ENCODE measurements at places on chromosomes 1 and 21. TPM values are rescaled to one million over a fixed set of nuclear protein-coding genes. Genes with fewer than 3 reads are reported as not detected.
A peak's percentile ranks its signal among the peaks of the same experiment; 100 is the strongest.

DNA sequence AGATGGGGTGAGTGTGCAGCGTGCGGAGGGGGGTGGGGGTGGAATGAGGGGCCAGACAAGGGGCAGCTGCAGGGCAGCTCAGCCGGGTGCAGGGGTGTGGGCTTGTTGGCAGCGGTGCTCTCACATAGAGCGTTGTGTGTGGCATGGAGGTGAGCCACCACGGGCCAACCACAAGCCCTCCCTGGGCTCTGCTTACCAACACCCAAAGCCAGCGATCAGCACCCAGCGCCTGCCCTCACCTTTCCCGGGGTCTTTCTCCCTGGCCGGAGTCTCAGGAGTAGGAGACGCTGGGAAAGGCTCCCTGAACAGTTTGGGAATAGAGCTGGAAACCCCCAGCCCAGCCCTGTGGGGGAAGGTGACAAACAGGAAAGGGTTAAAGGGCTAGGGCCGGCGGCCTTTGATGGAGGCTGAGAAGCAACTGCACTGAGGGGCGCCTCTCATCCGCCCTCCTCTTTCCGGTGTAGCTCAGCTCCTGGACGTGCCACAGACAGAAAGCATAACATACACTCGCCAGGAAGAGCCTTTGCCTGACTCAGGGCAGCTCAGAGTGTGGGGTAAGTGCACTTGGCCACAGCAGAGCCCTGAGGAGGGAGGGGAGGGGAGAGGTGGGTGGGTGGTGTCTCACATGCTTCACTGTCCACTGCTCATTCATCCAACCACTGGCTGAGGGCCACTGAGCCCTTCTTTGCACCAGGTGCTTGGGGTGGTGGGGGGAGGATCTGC, 577 bp downstream of the IKBKE start:
- peak; percentile 36 for DNase-seq

DNA sequence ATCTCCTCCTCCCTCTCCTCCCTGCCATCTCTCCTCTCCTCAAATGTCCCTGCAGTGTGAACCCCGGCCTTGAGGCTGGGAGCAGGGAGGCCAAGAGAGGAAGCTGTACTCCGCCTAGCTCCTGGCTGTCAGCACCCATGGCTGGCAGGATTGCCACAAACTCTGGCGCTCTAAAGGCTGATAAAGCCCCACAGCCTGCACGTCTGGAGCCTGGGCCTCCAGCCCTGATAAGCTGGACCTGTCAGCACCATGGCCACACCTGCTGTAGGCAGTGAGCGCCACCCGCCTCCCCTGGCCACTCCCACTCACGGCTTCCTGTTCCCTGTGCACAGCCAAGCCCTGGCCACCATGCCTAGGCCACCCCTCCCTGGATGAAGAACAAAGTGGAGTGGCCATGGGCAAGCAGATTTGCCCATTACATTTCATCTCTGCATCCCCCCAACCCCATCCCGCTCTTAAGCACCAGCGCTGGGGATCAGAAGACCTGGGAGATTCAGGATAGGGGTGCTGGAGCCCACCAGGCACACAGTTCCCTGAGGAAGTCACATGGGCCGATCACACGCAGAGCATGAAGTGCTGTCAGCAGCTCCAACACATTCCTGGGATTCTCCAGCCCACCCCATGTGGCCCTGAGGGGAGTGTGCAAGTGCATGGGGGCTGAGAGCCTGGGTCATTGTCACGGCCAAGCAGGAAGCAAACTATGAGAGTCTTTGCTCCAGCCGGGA, 24.2 kb upstream of the NPPB start:
- peak; percentile 58 for DNase-seq

GRCh38 chr1:245409341-245410195, 254.8 kb downstream of the KIF26B start:
- DNase-seq, result no peak

DNA sequence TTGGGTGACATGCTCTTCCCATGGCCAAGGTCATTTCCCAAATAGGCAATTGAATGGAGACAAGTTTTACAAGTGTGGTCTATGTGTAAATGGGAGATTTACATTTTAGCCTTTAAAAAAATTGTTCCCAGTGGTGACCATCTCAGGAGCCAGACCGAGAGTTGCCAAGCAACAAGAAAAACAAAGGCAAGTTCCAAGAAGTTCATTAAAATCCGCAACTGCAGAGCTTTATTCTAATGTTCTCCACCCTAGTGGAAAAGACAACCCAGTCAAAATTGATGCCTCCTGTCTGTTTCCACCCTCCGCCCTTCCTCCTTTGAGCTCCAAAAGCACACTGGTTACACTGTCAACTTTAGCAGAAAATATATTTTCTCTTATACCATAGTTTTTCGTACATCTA, 33.2 kb upstream of the CD55 start:
- peak; percentile 47 for DNase-seq

GRCh38 chr1:232170909-232171308, 459.0 kb downstream of the SIPA1L2 start:
- DNase-seq, result no peak

- DNase-seq, result no peak
These were observed 42.4 kb upstream of the CLDN14 start for GRCh38 chr21:36522219-36522808.

- DNase-seq, result no peak
These were observed 44.6 kb downstream of the CD247 start for GRCh38 chr1:167473761-167474160.

- peak; percentile 63 for DNase-seq
These were observed 5.9 kb downstream of the SELENON start for GRCh38 chr1:25805863-25806225.

GRCh38 chr1:244237445-244237844, 186.4 kb downstream of the ZBTB18 start:
- DNase-seq, result no peak

GRCh38 chr21:34243562-34243961, 120.2 kb upstream of the KCNE2 start:
- DNase-seq, result no peak

DNA sequence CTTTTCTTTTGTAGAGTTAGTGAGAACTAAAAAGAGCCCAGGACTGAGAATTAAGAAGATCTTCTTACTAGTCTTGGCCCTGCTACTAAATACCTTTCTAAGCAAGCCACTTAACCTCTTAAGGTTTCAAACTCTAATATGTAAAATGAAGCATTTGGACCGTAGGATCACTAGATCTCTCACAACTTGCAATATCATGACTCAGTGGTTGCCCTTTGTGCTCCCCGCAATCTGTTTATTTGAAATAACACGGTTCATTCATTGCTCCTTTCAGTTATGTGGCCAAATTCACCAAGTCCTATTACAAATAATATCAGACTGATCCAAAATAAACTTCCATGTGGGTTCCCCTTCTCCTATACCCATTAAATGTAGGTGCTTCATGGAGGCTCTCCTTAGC, 10.8 kb downstream of the PALMD start:
- no peak for DNase-seq

DNA sequence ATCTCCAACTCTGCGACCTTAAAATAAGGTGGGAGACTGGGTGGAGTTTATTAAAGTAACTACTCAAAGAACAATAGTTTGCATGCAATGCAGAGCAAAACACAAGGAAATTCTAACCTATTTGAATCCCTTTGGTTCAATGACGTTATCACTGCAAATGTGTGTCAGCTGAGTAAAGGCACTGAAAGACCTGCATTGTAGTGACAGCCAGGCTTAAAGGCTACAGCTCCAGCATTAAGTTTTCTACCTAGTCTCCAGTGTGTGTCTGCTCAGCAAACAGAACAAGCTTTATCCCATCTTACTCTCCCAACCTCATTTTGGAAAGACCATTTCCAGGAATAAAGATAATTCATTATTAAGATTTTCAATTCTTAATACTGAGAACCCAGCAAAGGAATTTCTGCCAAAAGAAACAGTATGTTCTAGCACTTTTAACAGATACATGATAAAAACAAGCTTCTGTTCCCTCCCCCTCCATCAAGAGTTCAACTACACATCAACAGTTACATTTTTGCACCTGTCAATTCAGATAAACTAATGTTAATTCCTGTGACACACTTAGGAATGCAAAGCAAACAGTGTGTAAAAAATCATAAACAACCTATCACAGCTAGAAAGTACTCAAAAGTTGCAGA, 14.2 kb downstream of the PTP4A2 start:
- DNase-seq, result no peak

GRCh38 chr1:86137436-86137835, 19.1 kb downstream of the COL24A1 start:
- DNase-seq, result no peak

- DNase-seq, result no peak
These were observed 15.8 kb downstream of the SYNJ1 start for GRCh38 chr21:32712043-32712442.

The RORC gene
- total RNA-seq, result 13.7 TPM

The SPSB1 gene
- total RNA-seq, result 23.3 TPM

The GJA4 gene
- 25.8 TPM for total RNA-seq
